ENCODE measurements at places on chromosomes 3 and 15. TPM values are rescaled to one million over a fixed set of nuclear protein-coding genes. Genes with fewer than 3 reads are reported as not detected.

DNA sequence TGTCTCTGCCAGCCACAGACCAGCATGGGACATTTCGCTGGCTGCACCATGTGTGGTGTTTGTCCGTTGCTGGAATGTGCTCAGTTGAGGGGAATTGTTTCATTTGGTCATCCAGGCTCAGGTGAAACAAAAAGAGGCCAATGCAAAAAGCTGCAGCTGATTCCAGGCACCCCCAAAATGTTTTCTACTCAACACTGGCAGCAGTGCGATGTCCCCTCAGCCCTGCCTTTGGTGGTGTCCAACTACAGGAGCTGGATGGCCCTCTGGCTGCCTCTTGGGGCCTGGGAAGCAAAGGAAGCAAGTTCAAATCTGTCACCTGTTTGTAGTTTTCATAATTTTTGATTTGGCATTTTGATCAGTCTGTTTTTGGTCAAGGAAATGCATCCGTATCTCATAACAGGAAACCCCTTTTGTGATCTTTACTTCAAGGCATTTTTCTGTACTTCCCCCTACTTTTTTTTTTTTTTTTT, 141.8 kb downstream of the EEFSEC start:
- H3K4me3 ChIP-seq = no peak overlapping the region
- peaks cover 41% of the 10 kb centered on the region for H3K4me1 ChIP-seq

The ATP10A gene
- total RNA-seq = 21.0 TPM

The EFL1 gene
- 25.6 TPM for total RNA-seq

GRCh38 chr3:50139308-50139707, 15.8 kb upstream of the SEMA3F start:
- H3K4me1 ChIP-seq = peaks cover 10% of the 10 kb centered on the region
- H3K27me3 ChIP-seq = no peaks in the 10 kb centered on the region
- no peak overlapping the region for H3K27ac ChIP-seq
- no peak overlapping the region for H3K4me3 ChIP-seq
- DNase-seq = no peak

The RHOV gene
- total RNA-seq = 0.41 TPM

DNA sequence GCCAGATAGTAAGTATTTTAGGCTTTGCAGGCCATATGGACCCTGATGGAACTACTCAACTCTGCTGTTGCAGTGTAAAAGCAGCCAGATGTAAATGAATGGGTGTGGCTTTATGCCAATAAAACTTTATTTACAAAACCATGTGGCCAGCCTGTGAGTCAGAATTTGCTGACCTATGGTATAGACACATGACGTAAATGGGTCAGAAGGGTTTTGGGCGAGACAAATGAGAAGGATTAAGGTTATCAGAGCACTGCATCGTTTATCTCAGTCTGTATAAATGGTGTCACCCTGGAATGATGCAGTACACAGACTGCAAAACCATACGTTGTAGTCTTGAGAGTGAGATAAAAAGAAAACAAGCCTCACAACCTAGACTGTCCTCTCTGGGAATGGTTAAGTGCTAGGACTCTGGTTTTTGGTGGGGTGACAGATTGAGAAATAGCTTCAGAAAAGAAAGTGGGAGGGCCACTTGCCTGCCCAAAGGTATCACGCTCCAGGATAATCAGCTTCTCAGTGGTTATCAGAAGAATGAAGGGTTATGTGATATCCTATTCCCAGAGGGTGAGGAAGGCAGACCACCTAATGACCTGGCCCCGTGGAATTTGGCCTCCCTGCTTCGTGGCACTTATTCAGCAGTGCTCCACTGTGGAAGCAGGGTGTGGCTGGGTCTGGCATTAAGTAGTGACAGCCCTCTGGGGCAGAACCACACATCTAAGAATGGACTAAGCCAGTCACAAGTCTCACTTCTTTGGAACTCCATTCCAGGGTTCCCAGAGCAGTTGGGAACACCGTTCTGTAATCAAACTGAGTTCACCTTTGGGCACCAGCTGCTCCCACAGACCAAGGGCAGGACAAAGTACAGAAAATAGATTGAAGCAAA, 46.1 kb downstream of the ABHD5 start:
- H3K27ac ChIP-seq = no peak overlapping the region
- H3K4me3 ChIP-seq = no peak overlapping the region
- H3K4me1 ChIP-seq = no peaks in the 10 kb centered on the region
- peaks cover 1% of the 10 kb centered on the region for H3K27me3 ChIP-seq
- DNase-seq = no peak

The MESP2 gene
- total RNA-seq = not detected

The ZCWPW2 gene
- total RNA-seq = not detected

The NLGN1 gene
- total RNA-seq = not detected

DNA sequence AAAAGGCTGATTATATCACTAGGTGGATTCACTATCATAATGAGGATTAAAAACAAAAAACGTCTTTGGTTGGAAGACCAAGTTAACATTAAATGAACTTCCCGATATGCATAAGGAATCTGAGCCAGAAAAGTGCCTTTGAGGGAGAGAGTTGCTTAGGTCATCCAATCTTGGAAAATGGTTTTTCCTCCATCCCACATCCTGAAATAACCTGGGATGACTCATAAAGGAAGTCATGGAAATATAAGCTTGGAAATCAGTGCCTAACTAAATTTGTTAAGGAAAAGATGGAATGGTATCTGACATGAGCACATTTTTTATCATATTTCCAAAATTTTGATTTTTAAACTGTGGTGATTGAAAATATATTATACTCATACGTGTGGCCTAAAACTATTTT, 66.0 kb downstream of the KBTBD8 start:
- H3K4me1 ChIP-seq = no peaks in the 10 kb centered on the region
- peaks cover 3% of the 10 kb centered on the region for H3K36me3 ChIP-seq
- H3K27ac ChIP-seq = no peak overlapping the region
- peaks cover 5% of the 10 kb centered on the region for H3K27me3 ChIP-seq
- H3K4me3 ChIP-seq = no peak overlapping the region
